ENCODE measurements at places on chromosomes 6 and 20.

- DNase-seq = no peak
Observed at GRCh38 chr6:160882006-160882405, 109.6 kb upstream of the MAP3K4 start.

DNA sequence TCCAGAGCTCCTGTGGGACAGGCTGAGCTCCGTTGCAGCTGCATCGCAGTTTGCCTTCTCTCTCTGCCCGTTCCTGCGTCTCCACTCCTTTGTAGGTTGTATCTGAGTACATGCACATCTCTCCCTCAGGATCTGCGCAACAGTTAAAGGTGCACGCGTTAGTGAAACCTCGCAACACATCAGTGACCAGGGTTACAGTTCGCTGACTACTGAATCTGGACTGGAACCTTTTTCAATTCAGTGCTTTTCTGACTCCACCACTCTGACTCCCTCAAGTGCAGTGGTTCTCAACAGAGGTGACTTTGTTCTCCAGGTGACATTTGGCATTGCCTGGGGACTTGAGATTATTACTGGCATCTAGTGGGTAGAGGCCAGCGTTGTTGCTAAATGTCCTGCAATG is 44.0 kb downstream of the UST start:
- no peak for DNase-seq

- no peak for DNase-seq
Observed at GRCh38 chr6:144582939-144583613, 297.9 kb downstream of the UTRN start.

GRCh38 chr6:154721460-154721859 is 11.8 kb upstream of the SCAF8 start:
- DNase-seq = peak; percentile 23

DNA sequence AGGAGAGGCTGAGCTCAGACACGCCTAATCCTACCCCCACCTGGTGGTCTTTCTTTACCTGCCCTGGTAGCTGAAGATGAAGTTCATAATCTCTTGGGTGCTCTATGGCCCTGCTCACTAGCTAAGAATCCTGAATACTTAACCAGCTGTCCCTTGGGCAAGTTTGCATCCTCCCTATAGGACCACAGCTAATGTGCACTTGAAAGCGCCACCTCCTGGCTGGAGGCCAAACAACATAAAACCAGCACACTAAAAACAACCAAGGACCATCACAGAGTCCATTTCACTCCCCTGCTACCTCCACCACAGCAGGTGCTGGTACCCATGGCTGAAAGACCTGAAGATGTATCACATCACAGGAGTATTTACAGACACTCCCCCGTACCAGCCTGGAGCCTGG is 155.5 kb upstream of the SLC24A3 start:
- no peak for DNase-seq

DNA sequence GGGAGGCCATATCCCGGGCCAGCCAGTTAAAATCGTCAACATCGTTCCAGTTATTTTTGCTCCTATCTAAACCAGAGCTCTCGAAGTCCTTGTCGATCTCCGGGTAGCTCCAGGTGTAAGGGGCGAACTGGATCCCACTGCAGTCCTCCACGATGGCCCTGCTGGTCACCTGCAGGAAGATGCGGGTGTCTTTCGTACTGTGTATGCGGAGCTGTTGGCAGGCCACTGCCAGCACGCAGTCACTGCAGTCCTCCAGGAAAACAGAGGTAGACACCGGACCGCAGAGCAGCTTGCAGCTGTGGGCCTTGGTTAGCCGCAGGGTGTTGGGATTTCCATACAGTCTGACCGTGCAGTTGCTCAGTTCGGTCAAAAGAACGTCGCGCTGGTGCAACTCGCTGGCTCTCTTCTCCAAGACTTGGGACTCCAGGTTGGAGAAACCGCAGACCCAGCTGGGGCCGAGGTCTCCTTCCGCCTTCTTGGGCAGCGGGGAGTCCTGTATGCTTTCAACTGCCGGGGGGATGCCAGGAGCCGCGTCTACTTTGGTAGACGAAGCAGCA is 742 bp downstream of the TBCC start:
- peak; percentile 52 for DNase-seq

GRCh38 chr20:3687655-3688054 is 5.8 kb upstream of the ADAM33 start:
- DNase-seq = peak; percentile 18

DNA sequence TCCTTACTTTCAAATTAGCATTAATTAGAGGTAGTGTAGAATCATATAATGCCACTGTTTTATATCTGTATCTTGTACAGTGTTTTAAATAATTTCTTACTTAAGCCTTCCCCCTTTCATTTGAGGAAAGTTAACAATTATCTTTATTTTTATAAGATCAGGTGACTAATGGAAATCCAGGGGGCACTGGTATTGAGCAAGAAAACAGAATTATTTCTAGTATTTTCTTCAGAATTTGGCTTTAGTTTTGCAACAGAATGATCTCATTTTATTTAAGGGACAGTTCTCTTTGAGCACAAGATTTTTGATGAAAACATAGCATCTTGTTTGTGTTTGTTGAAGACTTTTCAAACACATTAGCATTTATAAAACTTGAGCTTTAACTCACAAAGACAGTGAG is 55.9 kb downstream of the RNF217 start:
- no peak for DNase-seq

DNA sequence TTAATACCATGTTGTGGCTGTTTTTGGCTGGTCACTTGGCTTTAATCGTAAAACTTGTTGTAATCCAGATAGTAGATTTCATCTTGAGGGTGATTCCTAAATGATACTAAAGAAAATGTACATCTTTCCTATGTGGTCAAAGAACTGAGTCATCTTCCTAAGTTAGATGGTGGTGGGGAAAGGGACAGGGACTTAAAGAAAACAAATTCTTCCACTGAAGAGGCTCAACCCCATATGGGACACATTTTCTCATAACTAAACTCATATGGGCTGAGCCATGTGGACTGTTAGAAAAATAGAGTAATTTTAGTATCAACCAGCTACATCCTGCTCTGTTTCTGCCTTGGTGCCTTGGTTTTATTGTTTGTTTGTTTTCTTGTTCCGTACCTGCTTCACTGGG is 155.8 kb downstream of the TSHZ2 start:
- DNase-seq = no peak

DNA sequence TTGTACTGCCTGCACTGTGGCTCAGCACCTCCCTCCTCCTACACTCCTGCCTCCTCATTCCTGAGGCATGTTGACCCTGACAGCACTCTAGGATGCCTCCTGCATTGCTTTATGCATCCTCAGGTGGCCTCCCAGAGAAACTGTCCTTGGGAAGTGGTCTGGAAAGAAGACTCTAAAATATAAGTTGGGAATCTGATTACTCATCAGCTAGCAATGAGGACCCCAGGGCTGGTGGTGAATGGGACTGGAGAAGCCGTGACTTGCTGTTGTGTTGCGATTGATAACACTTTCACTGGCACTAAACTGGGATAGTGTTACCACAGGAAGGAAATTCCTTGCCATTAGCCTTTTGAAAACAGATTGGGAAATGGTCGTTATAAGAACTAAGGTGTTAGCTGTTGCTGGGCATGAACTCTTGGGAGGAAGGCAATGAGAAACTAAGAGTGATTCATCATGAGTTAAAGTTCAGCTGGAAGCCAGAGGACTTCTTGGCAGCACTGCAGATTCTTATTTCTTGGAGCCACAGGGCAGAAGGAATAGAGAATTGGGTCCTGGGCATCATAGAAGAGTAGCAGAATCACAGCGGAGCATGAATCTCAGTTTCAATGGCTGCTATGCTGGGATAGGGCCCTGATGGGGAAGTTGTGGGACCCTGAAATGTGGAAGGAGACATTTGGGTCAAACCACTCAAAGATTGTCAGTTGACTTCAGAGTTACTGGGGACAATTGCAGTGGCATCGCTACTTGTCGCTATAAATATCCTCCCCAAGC is 10.1 kb upstream of the SIRPD start:
- no peak for DNase-seq

DNA sequence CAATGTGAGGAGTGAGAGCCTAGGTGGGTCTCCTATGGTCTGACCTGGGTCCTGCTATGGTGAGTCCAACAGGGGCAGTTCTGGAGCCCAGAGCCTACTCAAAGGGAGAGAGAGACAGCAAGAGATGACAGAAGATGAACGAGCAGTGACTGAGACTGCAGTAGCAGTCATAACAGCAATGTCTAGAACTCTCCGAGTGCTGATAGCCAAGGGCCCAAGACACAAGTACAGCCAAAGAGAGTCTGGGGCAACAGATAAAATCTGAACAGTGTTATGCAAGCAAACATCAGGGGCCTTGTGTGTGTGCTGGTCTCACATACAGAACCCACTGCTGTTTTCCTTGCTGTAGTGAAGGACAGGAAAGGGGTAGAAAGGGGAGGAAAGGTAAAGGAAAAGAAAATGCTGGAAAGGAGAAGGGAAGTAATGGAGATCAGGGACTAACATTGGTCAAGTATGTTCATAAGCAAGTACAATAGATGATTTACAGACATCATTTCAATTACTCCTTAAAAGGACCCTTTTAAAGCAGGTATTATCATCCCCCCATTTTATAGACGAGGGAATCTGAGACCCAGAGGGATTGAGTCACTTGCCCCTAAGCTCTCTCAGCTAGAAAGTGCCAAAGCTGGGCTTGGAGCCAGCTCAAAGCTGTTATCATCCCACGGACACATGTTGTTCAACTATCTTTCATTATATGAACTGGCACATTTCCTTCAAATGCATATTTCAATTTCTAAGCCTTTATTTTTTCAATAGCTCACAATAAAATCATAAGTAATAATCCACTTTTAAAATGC is 182.3 kb upstream of the RAB32 start:
- DNase-seq = no peak

DNA sequence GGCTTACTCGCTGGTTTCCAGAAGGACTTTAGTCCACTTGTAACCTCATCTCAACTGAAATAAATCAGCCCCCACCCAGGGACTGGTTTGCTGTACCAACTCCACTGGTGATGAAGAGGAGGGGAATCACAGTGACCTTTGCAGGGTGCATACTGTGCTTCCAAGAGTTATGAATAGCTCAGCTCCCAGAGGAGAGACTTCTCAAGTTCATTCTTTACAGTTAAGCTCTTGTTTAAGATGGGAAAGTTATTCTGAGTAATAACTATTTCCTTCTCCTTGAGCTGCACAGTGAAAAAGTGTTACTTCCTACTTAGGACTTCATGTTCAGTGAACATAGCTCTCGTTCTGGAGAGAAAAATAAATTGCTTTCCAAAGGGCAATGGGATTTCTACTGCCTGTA is 166.5 kb upstream of the ECI2 start:
- no peak for DNase-seq

- DNase-seq = no peak
Observed at GRCh38 chr6:51016489-51016888, 197.8 kb downstream of the TFAP2B start.

- DNase-seq = no peak
Observed at GRCh38 chr6:13990796-13991195, 66.0 kb downstream of the RNF182 start.

DNA sequence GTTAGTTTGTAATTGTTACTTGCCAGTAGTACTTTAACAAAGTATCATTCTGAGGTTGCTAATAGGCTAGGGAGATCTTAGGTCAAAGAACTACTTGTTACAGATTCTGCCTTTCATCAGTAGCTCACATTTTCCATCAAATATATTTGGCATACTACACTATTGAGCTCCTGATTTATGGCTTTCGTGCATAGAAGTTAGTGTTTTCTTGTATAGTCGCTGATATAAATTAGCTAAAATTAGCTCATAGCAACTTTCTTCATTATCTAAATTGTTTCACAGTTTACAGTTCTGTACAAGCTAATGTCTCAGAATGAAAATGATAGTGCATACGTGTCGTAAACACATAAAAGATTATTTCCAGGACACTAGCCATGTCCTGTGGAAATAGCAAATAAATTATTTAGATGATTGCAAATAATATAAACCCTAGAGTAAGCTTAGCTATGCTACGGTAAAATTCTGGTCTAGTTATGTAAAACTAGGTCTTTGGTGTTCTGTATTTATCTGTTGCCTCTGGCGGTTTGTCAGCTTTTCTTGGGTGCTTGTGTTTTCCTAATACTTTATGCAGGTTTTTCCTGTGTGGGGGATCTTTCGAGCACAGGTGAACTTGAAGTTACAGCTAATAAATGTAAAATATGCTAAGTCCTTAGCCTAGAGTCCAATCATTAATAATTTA is 15.1 kb downstream of the PDE7B start:
- no peak for DNase-seq

- no peak for DNase-seq
Observed at GRCh38 chr6:116697480-116697879, 16.5 kb downstream of the KPNA5 start.

GRCh38 chr6:135465903-135466302 is 31.6 kb downstream of the AHI1 start:
- DNase-seq = no peak

DNA sequence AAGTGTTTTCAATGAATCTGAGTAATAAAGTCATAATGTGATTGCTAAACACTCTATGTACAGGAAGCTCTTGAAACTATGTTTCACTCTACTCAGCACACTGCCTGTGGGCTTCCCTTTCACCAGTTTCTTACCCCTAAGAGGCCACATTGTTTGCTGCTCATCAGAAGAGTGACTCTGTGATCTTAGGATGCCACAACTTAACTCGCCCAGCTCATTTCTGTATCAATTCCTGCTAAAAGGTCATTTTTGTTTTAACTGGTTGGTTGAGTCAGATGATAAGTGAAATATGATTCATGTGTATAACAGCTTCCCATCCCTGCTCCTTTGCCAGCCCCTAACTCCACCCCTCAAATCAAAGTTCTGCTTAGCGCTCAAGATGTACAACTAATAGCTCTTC is 9.8 kb upstream of the NDUFAF4 start:
- no peak for DNase-seq

DNA sequence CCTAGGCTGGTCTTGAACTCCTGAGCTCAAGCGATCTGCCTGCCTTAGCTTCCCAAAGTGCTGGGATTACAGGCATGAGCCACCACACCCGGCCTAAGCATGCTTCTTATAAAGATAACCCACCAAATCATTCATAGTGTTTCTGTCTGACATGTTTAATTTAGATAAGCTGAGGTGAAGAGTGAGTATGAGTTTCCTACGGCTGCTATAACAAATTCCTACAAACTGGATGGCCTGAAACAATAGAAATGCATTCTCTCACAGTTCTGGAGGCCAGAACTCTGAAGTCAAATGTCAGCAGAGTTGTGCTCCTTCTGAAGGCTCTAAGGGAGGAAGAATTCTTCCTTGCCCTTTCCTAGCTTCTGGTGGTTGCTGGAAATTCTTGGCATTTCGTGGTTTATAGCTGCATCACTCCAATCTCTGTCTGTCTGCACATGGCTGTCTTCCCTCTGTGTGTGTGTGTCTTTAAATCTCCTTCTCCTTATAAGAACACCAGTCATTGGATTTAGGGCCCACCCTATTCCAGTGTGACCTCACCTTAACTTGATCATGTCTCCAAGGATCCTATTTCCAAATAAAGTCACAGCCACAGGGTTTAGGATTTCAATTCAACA is 29.9 kb downstream of the MAPK13 start:
- no peak for DNase-seq

DNA sequence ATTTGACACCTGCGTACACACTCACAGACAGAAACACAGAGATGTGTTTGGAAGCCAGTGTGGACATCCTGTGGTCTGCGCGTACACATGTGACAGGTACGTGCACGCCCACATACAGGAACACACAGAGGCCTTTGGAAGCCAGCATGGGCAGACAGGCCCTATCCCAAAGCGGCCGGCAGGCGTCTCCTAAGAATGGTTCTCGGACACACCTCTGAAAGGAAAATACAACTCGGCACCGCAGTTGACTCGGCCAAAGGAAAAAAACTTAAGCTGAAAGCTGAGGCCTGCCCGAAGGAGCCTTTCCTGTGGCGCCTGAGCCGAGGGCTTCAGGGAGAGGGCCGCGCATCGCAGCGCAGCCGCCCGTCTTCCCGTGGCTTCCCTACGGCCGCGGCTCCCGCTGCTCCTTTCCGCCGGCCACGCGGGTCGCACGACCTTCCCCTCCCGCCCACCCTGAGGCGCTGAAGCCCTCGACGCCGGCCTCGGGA is 1.4 kb upstream of the CEP43 start:
- peak; percentile 87 for DNase-seq
